ENCODE measurements at places on chromosomes 16 and 17.

DNA sequence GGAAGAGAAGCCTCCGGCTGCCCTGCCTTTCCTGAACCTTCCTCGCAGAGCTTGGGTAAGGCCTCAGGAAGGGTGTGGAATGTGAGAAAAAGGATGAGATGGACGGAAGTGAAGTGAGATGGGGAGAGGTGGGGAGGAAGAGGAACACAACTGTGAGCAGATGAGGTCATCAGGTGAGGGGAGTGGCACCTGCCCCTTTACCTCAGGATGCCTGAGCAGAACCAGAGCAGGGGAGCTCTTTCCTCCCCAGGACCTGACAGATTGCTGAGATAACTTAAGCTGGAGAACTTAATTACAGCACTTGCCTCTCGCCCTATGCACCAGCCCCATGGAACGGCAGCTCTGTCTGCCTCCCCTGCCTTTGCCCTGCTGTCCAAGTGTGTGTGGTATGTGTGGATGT lies 29.8 kb downstream of the TMEM132E start:
- DNase-seq: peak; percentile 67

GRCh38 chr17:81578038-81578441 lies 25.9 kb upstream of the FAAP100 start:
- no peak for DNase-seq

DNA sequence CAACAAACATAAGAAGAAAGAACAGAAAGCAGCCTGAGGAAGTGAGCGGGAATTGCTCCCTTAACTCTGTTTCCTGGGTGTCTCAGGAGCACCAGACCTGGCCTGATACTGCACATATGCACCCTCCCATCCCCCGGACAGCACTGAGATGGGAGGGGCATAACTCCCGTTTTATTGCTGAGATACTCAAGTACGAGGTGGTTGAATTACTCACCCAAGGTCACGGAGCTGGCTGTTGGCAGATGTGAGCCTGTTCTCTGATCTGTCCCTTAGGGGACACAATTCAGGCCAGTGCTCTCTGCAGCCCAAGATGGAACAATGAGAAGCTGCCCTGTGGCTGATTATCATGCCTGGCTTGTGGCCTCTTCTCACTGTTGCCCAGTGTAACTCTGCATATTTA lies 9.1 kb upstream of the MED9 start:
- DNase-seq: peak; percentile 33

DNA sequence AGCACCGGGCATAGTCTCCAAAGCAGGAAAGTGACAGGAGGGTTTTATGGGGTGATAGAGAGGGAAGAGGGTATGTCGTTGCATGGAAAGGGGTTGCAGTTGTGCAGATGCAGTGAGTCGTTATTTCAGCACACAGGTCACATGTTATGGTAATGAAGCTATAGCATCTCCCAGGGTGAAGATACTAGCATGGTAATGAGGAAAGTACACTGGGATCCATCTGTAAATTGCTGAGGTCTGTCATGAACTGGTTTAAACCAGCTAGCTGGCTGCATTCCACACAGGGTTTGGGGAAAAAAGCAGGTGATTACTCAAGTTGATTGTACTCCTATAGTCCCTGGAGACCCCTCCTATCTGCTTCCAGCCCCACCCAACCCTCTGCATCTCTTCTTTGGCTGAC lies 11.7 kb downstream of the COX11 start:
- DNase-seq: peak; percentile 77

DNA sequence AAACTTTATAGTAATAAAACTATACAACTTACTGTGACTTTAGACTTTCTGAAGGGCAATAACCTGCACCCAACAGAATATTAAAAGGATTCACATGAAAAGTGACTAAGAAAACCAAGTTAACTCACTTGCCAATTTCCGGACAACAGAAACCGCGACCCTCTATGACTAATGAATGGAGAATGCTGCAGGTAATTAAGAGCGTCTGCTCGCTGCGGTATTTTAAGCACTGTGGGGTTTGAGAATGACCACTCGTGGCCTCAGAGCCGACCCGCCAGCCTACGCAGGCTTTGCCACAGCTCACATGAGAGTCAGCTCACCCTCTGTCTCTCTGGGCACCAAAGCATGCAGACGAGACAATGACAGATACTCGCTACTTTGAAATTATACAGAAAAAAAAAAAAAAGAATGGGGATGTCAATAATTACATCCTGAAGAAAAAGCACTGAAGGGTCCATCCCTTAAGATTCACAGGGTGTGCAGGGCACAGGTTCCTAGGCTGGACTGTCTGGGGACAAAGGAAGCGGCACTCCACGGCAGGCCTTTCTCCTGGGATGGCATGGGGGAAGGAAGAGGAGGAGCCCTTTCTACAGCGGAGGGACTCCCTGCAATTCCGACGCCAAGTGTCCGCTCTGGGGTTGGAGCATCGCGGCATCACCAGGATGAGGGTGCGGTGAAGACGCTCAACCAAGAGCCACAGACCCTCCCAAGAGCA lies 35.0 kb downstream of the ZCCHC14 start:
- DNase-seq: no peak
